ENCODE measurements at places on chromosomes 4 and X. TPM values are rescaled to one million over a fixed set of nuclear protein-coding genes. Genes with fewer than 3 reads are reported as not detected.
A peak's percentile ranks its signal among the peaks of the same experiment; 100 is the strongest.

INPP4B gene
- polyA plus RNA-seq: 0.01 TPM

LETM1 gene
- 20.9 TPM for polyA plus RNA-seq

FRMPD4 gene
- polyA plus RNA-seq: not detected

FOXO4 gene
- 1.4 TPM for polyA plus RNA-seq

FOXR2 gene
- not detected for polyA plus RNA-seq

GRCh38 chr4:98749206-98749605 lies 90.8 kb upstream of the TSPAN5 start:
- no peaks in the 10 kb centered on the region for H3K4me1 ChIP-seq
- no peaks in the 10 kb centered on the region for H3K27me3 ChIP-seq
- no peak overlapping the region for H3K4me3 ChIP-seq
- H3K36me3 ChIP-seq: no peaks in the 10 kb centered on the region
- DNase-seq: no peak

- no peak overlapping the region for H3K4me3 ChIP-seq
- H3K27me3 ChIP-seq: peaks cover 16% of the 10 kb centered on the region
- no peaks in the 10 kb centered on the region for H3K36me3 ChIP-seq
- no peaks in the 10 kb centered on the region for H3K4me1 ChIP-seq
- no peak for DNase-seq
- no peak overlapping the region for H3K27ac ChIP-seq
These were observed 28.3 kb upstream of the DRP2 start for GRCh38 chrX:101191217-101191750.

DNA sequence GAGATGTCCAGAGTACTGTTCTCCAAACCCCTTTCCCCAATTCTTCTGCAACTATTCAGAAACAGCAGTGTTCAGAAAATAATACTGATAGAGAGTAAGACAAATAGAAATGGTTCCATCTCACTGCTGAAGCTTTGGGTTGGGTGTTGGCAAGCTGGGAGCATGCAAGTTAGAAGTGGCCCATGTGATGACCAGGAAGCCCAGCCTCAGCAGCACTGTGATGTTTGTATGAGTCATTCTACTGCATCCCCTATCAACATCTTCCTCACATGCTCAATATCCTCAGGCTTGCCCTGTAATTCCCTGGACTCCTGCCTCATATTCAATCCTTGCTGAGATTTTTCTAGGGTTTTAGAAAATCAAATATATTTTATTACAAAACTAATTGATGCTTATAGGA lies 96.5 kb downstream of the CHRDL1 start:
- H3K27ac ChIP-seq: no peak overlapping the region
- H3K27me3 ChIP-seq: no peaks in the 10 kb centered on the region
- no peaks in the 10 kb centered on the region for H3K4me1 ChIP-seq

GRCh38 chr4:136823020-136823419 lies 709.3 kb downstream of the PCDH18 start:
- no peak overlapping the region for H3K27ac ChIP-seq
- no peaks in the 10 kb centered on the region for H3K27me3 ChIP-seq
- no peaks in the 10 kb centered on the region for H3K4me1 ChIP-seq
- no peaks in the 10 kb centered on the region for H3K36me3 ChIP-seq
- no peak overlapping the region for H3K4me3 ChIP-seq
- no peak for DNase-seq

- H3K4me3 ChIP-seq: no peak overlapping the region
- H3K36me3 ChIP-seq: peaks cover 68% of the 10 kb centered on the region
- DNase-seq: no peak
- H3K27ac ChIP-seq: no peak overlapping the region
- peaks cover 8% of the 10 kb centered on the region for H3K4me1 ChIP-seq
These were observed 36.3 kb downstream of the ARAP2 start for GRCh38 chr4:36207831-36208520.

- H3K27ac ChIP-seq: no peak overlapping the region
- no peak overlapping the region for H3K4me3 ChIP-seq
- DNase-seq: no peak
These were observed 132.1 kb upstream of the LDB2 start for GRCh38 chr4:17030543-17030942.

DNA sequence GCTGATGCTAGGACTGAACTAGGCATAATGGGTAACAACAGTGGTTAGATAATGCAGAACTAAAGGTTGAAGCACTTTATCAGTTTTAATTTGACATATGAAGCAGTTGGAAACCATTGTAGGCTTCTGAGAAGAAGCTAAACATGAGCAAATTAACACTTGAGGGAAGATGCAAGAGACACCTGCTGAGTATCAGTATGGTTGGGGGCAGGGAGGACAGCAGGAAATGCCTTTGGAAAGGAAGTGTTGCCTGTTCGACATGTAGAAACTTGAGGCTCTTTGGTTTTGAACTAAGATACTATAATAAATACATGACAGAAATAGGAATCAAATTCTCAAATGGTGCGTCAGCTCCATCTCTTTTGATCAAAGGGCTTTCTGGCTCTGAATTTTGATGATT lies 115.6 kb downstream of the FHIP1A start:
- H3K27ac ChIP-seq: no peak overlapping the region
- no peaks in the 10 kb centered on the region for H3K27me3 ChIP-seq
- H3K4me1 ChIP-seq: no peaks in the 10 kb centered on the region
- DNase-seq: no peak
- no peak overlapping the region for H3K4me3 ChIP-seq
- H3K36me3 ChIP-seq: no peaks in the 10 kb centered on the region

GRCh38 chrX:39877905-39878304 lies 219.9 kb downstream of the BCOR start:
- no peak for DNase-seq
- no peak overlapping the region for H3K4me3 ChIP-seq
- no peaks in the 10 kb centered on the region for H3K36me3 ChIP-seq
- no peaks in the 10 kb centered on the region for H3K4me1 ChIP-seq
- no peak overlapping the region for H3K27ac ChIP-seq
- H3K27me3 ChIP-seq: no peaks in the 10 kb centered on the region

DNA sequence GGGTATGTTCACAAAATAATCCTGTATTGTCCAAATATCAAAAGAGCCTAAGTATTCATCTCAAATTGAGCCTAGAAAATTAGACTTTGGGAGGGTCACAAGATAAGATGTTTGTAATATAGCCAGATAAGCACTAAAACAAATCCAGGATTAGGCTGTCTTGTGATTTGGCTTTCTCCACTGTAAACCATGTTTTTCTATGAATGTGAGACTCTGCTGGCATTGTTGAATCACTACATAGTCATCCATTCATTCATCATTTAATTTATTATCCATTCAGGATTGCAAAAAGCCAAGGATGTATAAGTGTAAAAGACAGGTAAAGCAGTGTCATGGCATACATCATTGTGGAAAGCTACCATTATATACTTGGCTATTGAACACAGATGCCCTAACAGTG lies 148.0 kb downstream of the GRID2 start:
- no peak overlapping the region for H3K27ac ChIP-seq
- H3K4me3 ChIP-seq: no peak overlapping the region
- no peaks in the 10 kb centered on the region for H3K27me3 ChIP-seq
- DNase-seq: no peak
- no peaks in the 10 kb centered on the region for H3K36me3 ChIP-seq

DNA sequence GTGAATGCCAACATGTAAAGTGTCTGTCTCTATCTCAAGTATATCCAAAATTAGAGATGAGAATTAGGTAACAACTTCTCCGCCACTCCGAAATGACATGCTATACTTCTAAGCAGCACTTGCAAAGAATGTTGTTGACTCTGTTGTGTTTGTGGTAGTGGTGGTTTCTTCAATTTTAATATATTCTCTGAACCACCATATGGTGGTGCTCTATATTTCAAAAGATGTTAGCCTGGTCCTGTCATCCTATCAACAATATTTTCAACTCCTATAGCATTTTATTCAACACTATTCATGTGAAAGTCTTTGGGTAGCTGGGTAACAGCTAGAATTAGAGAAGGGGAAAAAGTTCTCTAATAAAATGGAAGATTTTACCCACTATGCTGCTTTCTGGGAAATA lies 1622.8 kb upstream of the IGFBP7 start:
- no peaks in the 10 kb centered on the region for H3K36me3 ChIP-seq
- H3K4me3 ChIP-seq: no peak overlapping the region
- DNase-seq: no peak
- H3K27ac ChIP-seq: no peak overlapping the region

- DNase-seq: no peak
- no peak overlapping the region for H3K4me3 ChIP-seq
- H3K27ac ChIP-seq: no peak overlapping the region
- no peaks in the 10 kb centered on the region for H3K27me3 ChIP-seq
- no peaks in the 10 kb centered on the region for H3K36me3 ChIP-seq
These were observed 43.2 kb downstream of the ASMT start for GRCh38 chrX:1658071-1658491.

- no peaks in the 10 kb centered on the region for H3K27me3 ChIP-seq
- DNase-seq: no peak
- H3K27ac ChIP-seq: no peak overlapping the region
- no peak overlapping the region for H3K4me3 ChIP-seq
These were observed 360.7 kb downstream of the BMPR1B start for GRCh38 chr4:95118497-95118896.

- no peak for DNase-seq
- no peaks in the 10 kb centered on the region for H3K27me3 ChIP-seq
- peaks cover 26% of the 10 kb centered on the region for H3K4me1 ChIP-seq
- no peaks in the 10 kb centered on the region for H3K36me3 ChIP-seq
- H3K27ac ChIP-seq: peak overlapping the region; percentile 42
These were observed 64.2 kb downstream of the SPINK2 start for GRCh38 chr4:56757261-56757746.

DNA sequence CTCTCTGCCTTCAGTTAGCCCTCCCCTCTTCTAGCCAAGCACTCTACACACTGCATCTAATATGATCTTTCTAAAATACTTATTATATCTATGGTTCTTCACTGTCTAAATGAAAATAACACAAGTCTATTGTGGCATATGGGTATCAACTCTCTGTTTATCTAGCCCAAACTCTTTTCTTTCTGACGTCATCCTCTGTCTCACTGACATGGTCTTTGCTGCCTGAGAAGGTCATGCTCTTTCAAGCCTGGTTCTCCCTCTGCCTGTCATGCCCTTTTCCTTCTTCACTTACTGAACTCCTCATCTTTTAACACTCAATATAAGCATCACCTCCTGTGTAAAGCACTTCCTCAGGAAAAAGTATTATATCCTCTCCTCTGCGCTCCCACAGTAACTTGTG lies 672.2 kb upstream of the CT83 start:
- H3K27me3 ChIP-seq: no peaks in the 10 kb centered on the region
- no peaks in the 10 kb centered on the region for H3K4me1 ChIP-seq
- H3K4me3 ChIP-seq: no peak overlapping the region
- H3K36me3 ChIP-seq: no peaks in the 10 kb centered on the region

DNA sequence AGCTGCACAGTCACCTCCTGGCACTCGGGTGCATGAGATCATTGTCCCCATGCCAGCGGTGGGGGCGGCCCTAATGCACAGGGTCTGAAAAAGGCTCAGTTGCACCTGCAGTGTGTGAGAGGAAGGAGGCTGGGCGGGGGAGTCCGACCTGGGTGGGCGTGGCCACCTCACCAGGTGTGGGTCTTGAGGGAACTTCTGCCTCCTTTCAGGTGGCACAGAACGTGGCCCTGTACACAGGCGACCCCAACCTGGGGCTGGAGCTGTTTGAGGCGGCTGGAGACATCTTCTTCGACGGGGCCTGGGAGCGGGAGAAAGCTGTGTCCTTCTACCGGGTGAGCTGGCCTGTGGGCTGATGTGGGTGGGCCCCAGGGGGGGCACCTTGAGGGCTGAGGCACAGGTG lies 34.3 kb upstream of the HTRA3 start:
- H3K4me1 ChIP-seq: peaks cover 11% of the 10 kb centered on the region
- DNase-seq: no peak
- no peaks in the 10 kb centered on the region for H3K27me3 ChIP-seq
- H3K4me3 ChIP-seq: no peak overlapping the region
- H3K36me3 ChIP-seq: peaks cover 96% of the 10 kb centered on the region

DNA sequence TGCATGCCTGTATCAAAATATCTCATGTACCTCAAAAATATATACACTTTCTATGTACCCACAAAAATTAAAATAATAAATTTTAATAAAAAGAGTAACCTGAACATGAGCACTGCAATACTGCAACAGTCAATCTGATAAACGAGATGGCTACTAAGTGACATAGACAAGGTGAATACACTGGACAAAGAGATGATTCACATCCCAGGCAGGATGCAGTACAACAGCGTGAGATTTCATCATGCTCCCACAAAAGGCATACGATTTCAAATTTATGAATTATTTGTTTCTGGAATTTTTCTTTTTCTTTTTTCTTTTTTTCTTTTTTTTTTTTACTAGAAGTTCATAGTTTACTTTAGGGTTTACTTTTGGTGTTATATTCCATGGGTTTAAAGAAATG lies 12.2 kb upstream of the FGF16 start:
- no peaks in the 10 kb centered on the region for H3K36me3 ChIP-seq
- H3K27me3 ChIP-seq: no peaks in the 10 kb centered on the region
- no peak overlapping the region for H3K27ac ChIP-seq
- no peak for DNase-seq
- no peak overlapping the region for H3K4me3 ChIP-seq

DNA sequence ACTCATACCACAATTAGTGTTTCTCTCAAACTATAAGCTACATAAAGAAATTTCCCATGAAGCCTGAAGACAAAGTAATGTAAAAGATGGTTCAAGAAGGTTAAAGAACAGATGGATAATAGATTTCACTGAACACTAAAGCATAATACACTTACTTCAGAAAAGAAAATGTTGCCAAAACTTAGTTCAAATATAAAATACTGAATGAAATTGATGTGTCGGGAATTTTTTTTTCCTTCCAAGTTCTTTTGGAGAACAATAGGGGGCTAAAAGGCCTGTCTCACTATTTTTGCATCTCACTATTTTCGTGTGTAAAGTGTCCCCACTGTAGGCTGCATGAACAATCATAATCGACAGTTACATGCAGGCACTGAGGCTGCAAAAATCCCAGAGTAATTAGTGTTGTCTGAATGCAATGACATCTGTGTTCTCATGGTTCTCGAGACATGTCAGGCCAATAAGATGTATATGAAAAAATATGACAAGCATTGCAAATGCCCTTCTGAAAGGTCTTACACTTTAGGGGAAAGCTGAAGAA lies 11.9 kb upstream of the MAB21L2 start:
- H3K4me1 ChIP-seq: no peaks in the 10 kb centered on the region
- H3K36me3 ChIP-seq: no peaks in the 10 kb centered on the region

GRCh38 chr4:89928838-89929237 lies 34.2 kb downstream of the MMRN1 start:
- H3K4me3 ChIP-seq: no peak overlapping the region
- H3K27me3 ChIP-seq: no peaks in the 10 kb centered on the region
- H3K4me1 ChIP-seq: no peaks in the 10 kb centered on the region

DNA sequence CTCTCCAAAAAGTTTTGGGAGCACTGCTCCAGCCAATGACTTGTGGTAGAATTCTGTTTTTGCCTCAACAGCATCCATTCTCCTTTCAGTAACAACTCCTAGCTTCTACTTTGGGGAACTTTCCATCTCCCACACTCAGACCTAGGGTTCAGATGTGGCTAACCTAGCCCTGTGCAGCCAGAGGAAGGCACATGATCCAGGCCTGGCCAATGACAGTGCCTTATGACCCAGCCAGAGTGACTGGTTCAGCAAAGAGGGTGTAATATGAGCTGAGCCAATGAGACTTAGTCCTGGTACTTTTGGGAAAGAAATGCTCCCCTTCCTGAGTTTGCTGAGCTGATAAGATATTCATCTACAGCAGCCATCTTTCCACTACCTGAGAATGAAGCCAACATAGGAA lies 5.4 kb upstream of the USP46 start:
- H3K4me3 ChIP-seq: no peak overlapping the region
- no peaks in the 10 kb centered on the region for H3K36me3 ChIP-seq
- peaks cover 5% of the 10 kb centered on the region for H3K4me1 ChIP-seq
- no peak for DNase-seq

- H3K27ac ChIP-seq: no peak overlapping the region
- H3K27me3 ChIP-seq: no peaks in the 10 kb centered on the region
- no peak overlapping the region for H3K4me3 ChIP-seq
- peaks cover 25% of the 10 kb centered on the region for H3K4me1 ChIP-seq
- peaks cover 38% of the 10 kb centered on the region for H3K36me3 ChIP-seq
These were observed 2.4 kb downstream of the PRICKLE3 start for GRCh38 chrX:49183701-49184281.
